Cortex of kidney (tissue), 1 donor: ENCODE measurements at places on chromosomes 2 and 18.

- DNase-seq, result no peak
Observed at GRCh38 chr2:158776231-158776630, 18.9 kb upstream of the DAPL1 start.

DNA sequence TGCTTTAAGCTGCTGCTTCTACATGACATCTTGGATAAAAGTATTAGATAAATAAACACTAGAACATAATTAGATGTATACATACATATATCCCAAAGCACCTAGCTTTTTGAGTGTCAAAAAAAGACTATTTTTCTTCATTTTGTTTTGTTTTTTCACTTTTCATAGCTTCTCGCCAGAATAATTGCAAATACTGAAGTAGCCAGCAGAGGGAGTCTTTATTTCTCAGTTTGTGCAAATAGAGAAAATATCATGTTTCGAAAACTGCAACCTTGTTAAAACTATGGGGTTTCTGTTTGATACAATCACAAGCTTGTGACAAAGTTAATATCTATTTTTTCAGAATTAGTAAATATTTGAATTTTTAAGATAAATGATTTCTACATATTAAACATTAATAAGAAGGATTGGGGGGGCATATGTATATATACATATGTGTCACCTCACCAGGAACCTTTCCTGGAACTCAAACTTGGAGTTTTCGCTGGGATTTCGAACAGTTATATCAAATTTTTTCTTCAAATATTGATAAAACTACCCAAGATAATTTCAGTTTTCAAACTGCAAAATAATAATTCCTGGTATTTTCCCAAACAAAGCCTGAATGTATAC, 61.0 kb downstream of the GRB14 start:
- no peak for DNase-seq

GRCh38 chr2:237184192-237184918, 98.7 kb downstream of the COPS8 start:
- DNase-seq, result no peak

- DNase-seq, result no peak
Observed at GRCh38 chr2:222358876-222359275, 60.1 kb upstream of the PAX3 start.

GRCh38 chr2:185202945-185203528, 535.6 kb upstream of the FSIP2 start:
- DNase-seq, result no peak

DNA sequence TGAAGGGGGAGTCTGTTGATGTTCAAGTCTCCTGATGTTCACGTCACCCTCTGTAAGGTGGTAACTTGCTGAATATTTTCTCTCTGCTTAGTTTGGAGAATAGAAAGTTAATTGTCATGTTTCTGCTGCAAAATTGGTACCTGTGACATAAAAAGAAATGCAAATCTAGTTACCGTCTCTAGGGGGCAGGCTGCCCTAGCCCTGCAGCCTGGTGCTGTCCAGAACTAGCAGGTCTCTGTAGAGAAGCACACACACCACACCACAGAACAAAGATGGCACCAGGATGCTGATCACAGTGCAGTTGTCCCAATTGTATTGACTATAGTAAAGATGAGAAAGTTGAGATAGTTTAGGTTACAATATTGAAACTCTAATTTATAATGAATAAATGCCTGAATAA, 47.0 kb downstream of the SLC9A4 start:
- no peak for DNase-seq

DNA sequence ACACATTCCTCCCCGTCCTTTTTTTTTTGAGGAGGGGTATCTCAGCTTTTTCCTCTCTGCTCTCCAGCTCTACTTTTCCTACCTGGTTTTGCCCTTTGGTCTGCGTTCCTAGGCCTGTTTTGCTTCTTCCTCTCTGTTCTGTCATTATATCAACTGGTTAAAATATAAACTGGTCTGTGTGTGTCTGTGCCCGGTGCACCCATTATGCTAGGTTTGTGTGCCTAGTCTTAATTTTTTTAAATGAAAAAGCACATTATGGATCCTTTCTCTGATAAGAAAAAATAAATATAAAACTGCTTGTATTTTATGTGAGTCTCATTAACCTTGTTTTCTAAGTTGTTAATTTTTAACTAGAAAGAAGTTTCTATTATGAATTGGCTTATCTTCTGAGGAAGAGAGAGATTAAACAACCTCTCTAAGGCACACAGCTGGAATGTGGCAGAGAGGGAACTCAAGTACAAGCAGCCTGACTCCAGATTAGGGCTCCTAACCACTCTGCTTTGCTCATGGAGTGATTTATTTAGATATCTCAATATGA, 17.4 kb downstream of the SLC38A11 start:
- DNase-seq, result no peak

- DNase-seq, result no peak
Observed at GRCh38 chr2:126370201-126370600, 285.8 kb upstream of the GYPC start.

GRCh38 chr2:177598326-177599138, 206.0 kb downstream of the AGPS start:
- DNase-seq, result no peak

- no peak for DNase-seq
Observed at GRCh38 chr18:34493099-34493544, 217.0 kb upstream of the DTNA start.

DNA sequence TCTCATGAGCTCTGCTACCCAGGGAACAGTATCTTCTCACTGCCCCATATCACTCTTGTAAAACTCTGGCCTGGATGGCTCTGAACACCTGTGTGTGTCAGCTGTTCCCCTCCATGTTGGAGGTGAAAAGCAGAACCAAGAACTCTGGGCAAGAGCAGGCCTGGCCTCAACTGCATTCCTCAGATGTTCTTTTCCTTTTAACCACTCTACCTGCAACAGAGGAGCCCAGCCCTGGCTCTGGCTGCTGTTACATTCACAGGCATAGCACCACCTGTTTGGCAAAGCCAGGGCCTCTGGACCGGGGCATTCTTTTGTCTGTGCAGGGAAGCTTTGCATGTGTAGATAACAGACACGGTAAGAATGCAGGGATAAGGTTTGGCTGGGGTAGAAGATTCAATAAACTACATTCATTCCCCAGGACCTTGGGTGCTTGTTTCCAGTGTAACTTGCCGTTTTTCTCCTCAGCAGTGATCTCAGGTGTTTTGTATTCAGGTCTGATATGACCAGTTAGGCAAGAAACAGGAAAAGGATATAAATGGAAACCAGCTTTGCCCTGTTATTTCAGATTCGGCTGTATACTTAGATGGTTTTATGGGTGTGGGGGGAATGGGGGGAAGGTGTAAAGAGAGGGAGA, 95.1 kb downstream of the SPTBN1 start:
- DNase-seq, result no peak

DNA sequence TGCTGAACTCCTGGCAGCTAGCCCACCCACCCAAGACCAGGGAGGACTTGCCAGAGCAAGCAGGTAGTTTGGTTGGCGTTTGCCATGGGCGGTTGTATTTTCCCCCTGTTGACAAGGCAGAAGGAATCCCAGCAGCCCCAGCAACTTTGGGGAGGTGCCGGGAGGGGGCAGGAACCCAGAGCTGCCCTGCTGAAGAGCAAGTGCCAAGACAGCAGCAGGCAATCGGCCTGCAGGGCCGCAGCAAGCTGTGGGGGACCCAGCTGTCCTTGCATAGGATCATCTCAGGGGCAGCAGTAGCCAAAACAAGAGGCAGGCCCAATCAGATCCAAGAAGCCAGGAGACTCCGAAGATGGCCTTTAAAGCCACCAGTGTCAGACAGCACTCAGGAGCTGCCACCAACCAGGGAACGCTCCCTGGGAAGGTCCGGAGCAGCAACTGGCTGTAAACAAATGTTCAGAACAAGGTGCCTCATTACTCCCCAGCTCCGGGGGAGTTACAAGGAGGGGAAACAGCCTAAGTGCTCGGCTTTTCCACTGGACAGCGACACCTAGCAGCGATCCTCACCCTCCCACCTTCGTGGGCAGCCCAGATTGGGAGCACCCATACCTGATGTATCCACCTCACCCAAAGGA, 2.1 kb downstream of the ST8SIA5 start:
- DNase-seq, result no peak

DNA sequence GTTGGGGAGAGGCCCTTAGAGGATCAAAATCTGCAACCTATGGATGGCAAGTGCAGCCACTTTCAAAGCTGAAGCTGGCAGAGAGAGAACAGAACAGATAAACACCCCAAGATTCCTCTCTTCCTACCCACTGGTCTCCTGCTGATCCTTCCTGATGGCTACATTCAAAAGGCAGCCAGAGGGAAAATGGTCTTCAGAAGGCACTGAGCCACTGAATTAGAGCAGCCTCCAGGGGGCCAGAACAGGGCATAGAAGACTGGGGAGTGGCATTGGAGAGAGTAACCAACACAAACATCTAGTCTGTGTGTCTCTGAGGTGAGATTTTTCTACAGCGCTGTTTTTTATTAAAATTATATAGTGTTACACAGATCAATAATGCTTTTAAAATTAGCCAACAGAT, 432.6 kb downstream of the PARD3B start:
- no peak for DNase-seq
